NCI-H1105 (cell line): ENCODE measurements at places on chromosomes 5 and 9.
A peak's percentile ranks its signal among the peaks of the same experiment; 100 is the strongest.

GRCh38 chr9:104915753-104916152 is 12.2 kb downstream of the ABCA1 start:
- no peak for DNase-seq

- DNase-seq, result no peak
Observed at GRCh38 chr5:78781611-78782286, 133.2 kb upstream of the LHFPL2 start.

DNA sequence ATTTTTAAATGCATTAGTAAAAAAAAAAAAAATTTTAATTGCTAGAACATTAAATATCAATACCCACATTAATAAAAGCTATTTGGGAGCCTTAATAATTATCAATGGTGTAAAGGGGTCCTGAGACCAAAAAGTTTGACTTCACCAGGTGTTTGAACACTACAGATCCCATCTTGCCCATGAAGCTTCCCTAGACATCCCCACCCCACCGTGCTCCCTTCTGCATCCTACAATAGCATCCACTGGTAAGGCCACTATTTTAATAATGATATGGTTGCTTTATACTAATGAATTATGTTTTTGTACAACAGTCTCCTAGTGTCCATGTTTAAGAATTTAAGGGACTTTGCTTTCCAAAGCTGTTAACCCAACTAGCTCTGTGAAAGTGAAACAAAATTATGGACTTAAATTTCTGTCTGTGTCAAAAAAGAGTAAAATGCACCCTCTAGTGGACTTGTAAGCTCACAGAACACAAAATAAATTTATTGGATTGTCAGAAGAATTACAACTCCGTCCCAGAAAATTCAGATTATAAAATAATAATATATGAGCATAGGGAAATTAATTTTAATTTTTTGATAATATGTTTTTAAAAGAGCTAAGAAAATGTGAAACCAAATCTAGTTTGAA is 76.0 kb downstream of the ARL15 start:
- no peak for DNase-seq

GRCh38 chr5:158979749-158980521 is 119.8 kb downstream of the EBF1 start:
- peak; percentile 17 for DNase-seq

- DNase-seq, result peak; percentile 56
Observed at GRCh38 chr9:7570107-7570720, 229.4 kb downstream of the DMAC1 start.

GRCh38 chr5:84197538-84197937 is 187.1 kb downstream of the EDIL3 start:
- no peak for DNase-seq

DNA sequence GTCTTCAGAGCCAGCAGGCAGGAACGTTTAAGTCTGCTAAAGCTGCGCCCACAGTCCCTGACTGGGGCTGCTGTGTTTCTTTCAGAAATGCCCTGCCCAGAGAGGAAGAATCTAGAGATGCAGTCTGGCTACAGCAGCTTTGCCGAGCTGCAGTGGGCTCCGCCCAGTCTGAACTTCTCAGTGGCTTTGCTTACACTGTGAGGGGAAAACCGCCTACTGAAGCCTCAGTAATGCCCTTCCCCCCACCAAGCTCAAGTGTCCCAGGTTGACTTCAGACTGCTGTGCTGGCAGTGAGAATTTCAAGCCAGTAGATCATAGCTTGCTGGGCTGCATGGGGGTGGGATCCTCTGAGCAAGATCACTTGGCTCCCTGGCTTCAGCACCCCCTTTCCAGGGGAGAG is 78.4 kb downstream of the SREK1 start:
- no peak for DNase-seq

DNA sequence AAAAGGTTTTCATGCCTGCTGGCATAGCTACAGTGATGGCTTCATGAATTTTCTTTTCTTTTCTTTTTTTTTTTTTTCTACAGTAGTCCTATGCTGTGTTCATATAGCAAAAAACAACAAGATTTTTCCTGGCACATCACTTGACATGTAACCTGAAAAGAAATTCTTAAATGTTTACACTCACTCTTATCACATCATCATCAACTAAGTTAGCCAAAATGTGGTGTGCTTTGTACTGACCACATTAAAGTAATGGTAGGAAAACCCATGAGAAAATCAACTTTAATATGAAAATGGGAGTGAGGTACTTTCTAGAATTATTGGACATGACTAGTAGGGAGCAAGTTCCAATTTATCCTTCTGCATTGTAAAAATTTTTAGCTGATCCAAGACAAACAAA is 146.7 kb downstream of the SSBP2 start:
- DNase-seq, result no peak

- DNase-seq, result no peak
Observed at GRCh38 chr9:124439686-124440243, 10.5 kb upstream of the ADGRD2 start.

- DNase-seq, result no peak
Observed at GRCh38 chr5:37831821-37832534, 7.9 kb downstream of the GDNF start.

DNA sequence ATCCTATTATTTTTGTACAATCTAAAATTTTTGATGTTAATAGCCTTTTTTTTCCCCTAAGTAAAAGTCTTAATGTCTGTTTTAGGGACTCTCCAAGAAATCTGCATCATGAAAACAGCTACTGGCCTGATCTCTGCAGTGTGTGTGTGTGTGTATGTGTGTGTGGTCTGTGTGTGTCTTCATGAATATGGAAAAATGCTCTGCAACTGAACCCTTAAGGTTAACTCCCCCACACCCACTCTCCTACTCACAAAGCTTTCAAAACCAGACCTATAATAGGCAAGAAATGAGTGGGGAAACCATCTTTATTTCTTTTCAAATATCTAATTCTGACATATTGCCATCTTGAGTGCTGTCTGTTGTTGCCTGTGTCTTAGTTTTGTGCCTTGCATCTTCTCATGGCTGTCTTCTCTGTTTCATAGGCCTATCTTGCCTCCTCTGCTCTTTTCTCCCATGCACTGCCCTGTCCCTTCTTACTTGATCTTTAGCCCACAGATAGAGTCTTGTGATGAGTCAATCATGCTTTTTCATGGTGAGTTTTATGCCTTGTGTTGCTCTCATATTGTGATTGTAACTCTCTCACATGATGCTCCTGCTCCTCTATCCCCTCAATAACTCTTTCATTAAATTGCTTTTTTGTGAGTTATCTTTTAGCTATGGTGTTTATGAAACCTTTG is 68.3 kb downstream of the CHSY3 start:
- no peak for DNase-seq

GRCh38 chr9:88685966-88686365 is 151.0 kb downstream of the NXNL2 start:
- DNase-seq, result no peak

- no peak for DNase-seq
Observed at GRCh38 chr5:41708604-41708940, 161.7 kb downstream of the OXCT1 start.
